Left hindlimb (tissue), 1 donor: ENCODE measurements at places on chromosomes 7 and 10.

GRCh38 chr10:73967022-73967429 is 30.9 kb upstream of the VCL start:
- no peak for DNase-seq

DNA sequence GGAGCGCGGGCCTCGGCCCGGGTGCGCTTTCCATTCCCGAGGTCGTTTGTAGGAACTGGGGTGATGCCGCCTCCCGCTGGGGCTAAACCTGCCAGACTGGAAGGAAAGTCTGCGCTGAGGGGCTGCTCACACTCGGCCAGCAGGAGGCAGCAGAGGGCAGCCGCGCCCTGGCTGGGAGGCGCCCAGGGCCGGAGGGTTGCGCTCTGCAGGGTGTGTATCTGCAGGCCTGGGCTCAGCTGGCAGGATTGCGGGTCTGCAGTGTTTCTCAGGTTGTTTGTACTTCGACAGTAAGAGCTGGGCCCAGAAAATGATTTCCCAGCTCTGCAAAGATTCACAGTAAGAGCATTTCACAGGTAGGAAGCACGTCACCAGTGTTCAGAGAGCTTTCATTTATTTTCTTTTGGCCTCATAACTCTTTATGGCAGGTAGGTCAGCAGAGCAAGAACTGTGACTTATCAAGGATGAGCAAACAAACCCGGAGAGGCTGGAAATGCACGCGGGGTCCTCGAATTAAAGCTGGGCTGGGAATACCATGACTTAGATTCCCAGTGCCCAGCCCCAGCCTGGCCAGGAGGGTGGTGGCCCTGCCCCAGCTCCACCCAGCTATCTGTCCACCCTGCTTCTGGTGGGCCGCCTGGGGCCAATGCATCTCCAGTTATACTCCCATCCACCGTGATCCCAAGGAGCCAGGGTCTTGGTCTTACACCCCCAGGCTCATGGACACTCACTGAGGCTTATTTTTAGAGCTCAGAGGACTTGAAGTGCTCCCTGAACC is 15.2 kb upstream of the PPP2R2D start:
- peak; percentile 51 for DNase-seq

DNA sequence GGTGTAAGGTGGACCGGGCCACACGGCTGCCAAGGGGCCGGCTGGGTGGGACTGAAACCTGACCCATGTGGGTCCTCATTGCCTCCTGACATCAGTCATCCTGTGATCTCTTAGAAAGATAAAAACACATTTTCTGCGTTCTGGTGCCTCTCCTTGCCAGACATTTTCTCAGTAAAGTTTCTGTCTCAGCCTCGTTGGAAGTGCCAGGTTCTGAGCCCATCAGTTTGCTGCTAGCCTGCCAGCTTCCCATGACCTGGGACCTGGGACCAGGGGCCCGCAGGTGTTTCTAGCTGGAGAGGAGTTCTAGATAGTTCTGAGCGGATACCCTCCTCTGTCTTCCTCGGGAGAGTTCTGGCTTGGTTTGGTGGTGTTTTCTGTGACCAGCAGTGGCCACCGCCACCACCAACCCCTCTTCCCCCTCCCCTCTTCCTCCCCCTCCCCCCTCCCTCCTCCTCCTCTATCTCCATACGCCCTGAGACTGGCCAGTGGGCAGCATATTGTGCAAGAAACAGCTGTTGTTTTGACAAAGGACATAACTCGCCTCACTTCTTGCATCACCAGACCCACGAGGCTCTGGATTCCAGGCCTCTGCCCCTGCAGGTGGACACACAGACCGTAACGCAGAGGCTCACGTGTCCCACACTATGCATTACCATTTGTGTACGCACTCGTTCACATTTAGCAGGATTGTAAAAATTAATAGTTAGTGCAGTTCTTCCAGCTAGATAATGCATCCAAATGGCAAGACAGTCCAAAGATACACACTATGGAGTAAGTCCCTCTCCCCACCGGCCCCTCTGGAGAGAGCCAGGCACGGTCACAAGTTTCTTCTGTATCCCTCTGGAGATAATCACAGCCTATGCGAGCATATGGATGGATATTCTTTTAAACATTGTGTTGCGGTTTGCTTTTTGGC is 94.6 kb downstream of the CUX1 start:
- no peak for DNase-seq

DNA sequence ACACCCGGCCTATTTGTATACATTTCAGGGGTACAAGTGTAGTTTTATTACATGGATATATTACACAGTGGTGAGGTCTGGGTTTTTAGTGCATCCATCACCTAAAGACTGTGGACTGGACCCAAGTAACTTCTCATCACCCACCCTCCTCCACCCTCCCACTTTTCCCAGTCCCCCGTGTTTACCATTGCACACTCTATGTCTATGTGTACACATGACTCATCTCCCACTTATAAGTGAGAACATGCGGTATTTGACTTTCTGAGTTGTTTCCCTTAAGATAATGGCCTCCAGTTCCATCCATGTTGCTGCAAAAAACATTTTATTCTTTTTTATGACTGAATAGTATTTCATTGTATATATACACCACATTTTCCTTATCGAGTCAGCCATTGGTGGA is 98.9 kb upstream of the WAC start:
- no peak for DNase-seq

- no peak for DNase-seq
These were observed 49.4 kb upstream of the BET1 start for GRCh38 chr7:94053532-94053931.

DNA sequence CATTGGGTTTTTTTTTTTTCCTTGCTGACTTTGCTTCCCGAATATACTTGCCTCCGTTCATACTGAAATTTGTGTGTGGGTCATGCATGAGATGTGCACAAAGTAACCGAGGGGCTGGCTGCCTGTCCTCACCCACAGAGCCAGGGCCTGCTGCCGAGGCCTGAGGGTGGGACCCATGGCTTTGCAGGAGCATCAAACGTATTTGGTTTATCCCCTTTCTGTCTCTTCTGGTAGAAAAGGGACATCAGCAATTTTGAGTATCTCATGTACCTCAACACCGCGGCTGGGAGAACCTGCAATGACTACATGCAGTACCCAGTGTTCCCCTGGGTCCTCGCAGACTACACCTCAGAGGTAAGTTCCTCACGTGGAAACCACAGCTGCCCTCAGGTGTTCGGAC is 3.5 kb upstream of the LRRC18 start:
- no peak for DNase-seq

GRCh38 chr10:132250481-132251475 is 57.0 kb downstream of the STK32C start:
- no peak for DNase-seq

DNA sequence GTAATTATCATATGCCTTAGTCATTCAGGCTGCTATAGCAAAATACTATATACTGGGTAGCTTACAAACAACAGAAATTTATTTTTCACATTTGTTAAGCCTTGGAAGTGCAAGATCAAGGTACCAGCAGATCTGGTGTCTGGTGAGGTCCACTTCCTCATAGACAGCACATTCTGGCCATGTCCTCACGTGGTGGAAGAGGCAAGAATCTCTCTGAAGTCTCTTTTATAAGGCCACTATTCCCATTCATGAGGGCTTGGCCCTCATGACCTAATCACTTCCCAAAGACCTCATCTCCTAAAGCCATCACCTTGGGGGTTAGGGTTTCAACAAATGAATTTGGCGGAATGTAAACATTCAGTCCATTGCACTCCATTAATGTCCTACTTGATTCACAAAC is 137.5 kb upstream of the C1GALT1 start:
- no peak for DNase-seq

GRCh38 chr7:33471636-33472242 is 342.4 kb downstream of the BBS9 start:
- DNase-seq = no peak

- no peak for DNase-seq
These were observed 56.0 kb upstream of the ST8SIA6 start for GRCh38 chr10:17510242-17510908.

GRCh38 chr7:129771928-129772479 is 160.5 kb downstream of the NRF1 start:
- DNase-seq = no peak

GRCh38 chr10:101848894-101849351 is 5.3 kb upstream of the KCNIP2 start:
- no peak for DNase-seq

GRCh38 chr10:1020958-1021357 is 4.7 kb downstream of the IDI2 start:
- no peak for DNase-seq

- DNase-seq = no peak
These were observed 156.0 kb downstream of the FAM107B start for GRCh38 chr10:14618674-14619073.

- no peak for DNase-seq
These were observed 122.9 kb upstream of the PPIF start for GRCh38 chr10:79224263-79224949.

GRCh38 chr7:40133561-40134427 is 628 bp downstream of the MPLKIP start:
- DNase-seq = no peak

- DNase-seq = no peak
These were observed 239.2 kb downstream of the COBL start for GRCh38 chr7:51077316-51077986.

DNA sequence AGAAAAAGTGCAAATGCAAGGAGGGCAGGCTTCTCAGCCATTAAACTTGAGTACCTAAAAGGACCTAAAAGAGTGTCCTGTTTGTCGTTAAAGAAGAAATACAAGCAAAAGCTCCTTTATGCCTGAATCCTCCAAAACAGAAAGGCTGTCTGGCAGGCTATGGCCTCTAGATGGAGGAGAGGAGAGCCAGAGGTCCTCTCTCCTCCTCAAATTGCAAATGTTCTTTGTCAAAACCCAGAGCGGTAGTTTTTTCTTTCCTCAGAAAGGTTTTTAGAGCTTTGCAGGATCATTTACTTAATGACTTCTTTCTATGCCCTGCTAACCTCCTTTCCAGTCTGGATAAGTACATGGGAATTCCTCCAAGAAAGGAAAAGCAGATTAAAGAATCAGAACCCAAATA is 1.9 kb upstream of the SORCS1 start:
- DNase-seq = no peak

DNA sequence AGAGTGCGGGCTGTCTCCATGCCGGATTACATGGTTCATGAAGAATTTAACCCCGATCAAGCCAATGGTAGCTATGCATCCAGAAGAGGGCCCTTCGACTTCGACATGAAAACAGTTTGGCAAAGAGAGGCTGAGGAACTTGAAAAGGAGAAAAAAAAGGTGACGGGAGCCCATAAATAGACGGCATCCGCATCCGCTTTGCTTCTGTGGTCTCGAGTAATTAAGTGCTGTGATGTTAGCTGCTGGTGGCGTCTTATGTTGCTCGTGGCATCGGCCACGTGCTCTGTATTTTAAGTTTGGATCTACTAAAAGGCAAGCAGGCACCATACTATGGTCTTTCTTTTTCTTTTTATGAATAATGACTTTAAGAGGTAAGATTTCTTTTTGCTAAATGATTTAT is 11.1 kb downstream of the C7orf57 start:
- no peak for DNase-seq

GRCh38 chr10:53997953-53998352 is 803.1 kb downstream of the PCDH15 start:
- no peak for DNase-seq

GRCh38 chr7:17331891-17332501 is 33.5 kb downstream of the AHR start:
- DNase-seq = no peak

GRCh38 chr7:138029941-138030340 is 28.1 kb upstream of the CREB3L2 start:
- no peak for DNase-seq

DNA sequence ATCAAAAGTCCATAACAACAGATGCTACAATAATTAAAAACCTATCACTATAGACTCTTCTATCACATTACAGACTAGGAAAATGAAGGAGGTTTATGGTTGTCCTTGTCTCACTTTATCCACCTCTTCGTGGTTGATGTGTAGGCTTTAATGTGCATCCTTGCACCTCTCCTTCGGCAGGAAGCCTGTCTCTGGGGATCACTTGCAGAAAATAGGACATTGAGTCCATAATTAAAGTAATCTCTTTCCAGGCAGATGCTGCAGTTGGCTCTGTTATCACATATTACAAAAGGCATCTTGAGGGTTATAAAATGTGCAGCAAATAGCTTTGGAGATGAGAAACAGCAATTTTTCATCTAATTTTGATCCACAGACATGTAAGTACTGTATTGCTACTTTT is 168.4 kb downstream of the RELN start:
- no peak for DNase-seq

GRCh38 chr10:128943111-128943510 is 523.9 kb upstream of the MGMT start:
- no peak for DNase-seq

DNA sequence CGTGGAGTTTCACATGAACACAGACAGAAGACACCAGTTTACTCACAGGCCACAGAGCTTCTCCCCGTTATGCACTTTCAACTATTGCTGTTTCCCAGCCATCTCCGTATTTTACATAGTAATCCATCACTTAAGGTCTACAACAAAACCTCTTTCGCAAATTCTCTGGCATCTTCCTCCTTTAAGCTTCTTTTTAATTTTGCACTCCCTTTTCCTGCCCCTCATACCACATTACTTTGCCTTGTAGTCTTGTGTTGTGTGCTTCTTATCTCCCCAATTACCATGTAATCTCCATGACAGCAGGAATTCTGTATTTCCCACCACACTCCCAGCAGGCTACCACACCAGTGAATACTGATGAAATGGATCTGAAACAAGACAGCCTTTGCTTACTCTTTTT is 87.3 kb downstream of the ODAD2 start:
- no peak for DNase-seq

GRCh38 chr7:94426980-94427875 is 32.5 kb downstream of the COL1A2 start:
- DNase-seq = no peak

- no peak for DNase-seq
These were observed 28.2 kb downstream of the AP5Z1 start for GRCh38 chr7:4803397-4804241.

DNA sequence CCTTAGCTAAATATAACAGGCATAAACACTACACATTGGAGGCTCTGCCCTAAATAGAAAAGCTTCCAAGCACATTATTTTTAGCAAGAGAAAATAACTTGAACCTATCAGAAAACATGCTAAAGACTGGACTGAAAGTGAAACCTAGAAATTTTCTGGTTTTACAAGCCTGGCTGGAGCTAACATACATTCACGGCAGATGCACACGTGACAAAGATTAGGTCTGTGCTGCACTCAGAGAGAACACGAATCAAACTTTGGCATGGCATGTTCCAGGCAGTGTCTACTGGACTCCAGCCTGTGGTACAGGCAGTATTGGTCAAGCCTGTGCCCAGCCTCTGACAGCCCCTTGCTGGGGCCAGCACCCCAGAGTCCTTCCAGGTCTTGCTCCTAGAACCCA is 94.1 kb upstream of the PCBD1 start:
- DNase-seq = no peak

GRCh38 chr7:156067156-156067555 is 254.9 kb upstream of the SHH start:
- no peak for DNase-seq

DNA sequence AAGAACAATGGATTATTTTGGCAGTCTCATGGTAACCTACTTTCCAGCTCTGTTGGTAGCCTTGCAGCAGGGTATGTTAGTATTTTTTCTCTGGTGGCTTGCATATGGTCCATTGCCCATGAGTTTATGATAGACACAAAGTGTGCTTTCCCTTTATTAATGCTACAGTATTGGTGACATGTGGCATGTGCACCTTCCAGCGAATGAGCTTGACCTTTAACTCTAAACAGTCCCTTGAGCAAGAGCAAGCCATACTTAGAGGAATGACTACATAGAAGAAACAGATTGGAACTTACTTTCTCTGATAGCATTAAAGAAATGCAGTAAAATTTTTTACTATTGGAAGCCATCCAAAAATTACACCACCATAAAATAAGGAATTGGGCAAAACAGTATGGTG is 73.9 kb downstream of the VTI1A start:
- DNase-seq = no peak

- no peak for DNase-seq
These were observed 92.8 kb upstream of the LANCL2 start for GRCh38 chr7:55272328-55272727.
